ENCODE measurements at places on chromosomes 4 and X.

DNA sequence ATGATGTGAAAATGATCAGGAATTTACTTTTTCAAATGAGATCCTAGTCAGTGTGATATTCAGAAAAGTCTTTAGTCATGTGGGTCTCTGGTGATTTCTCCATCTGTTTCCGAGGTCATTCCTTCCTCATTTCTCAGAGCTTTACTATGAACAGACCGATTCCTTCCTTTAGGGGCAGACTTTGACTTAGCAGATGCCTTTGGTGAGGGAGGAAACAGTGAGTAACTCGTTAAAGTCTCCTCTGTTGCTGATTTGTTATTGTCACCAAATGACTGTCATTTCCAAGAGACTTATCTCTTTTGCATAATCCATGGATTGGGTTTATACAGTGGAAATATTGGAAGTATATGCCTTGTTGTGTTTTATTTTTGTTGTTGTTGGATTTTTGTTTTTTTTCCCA is 76.2 kb upstream of the CD99 start:
- DNase-seq, result no peak

GRCh38 chr4:25013756-25014661 is 16.7 kb downstream of the LGI2 start:
- no peak for DNase-seq

- DNase-seq, result no peak
Measured at GRCh38 chr4:186144946-186145569, 40.6 kb downstream of the FAM149A start.

- no peak for DNase-seq
Measured at GRCh38 chr4:177487977-177488376, 45.7 kb upstream of the AGA start.

GRCh38 chrX:7050271-7050670 is 97.2 kb upstream of the STS start:
- DNase-seq, result no peak

DNA sequence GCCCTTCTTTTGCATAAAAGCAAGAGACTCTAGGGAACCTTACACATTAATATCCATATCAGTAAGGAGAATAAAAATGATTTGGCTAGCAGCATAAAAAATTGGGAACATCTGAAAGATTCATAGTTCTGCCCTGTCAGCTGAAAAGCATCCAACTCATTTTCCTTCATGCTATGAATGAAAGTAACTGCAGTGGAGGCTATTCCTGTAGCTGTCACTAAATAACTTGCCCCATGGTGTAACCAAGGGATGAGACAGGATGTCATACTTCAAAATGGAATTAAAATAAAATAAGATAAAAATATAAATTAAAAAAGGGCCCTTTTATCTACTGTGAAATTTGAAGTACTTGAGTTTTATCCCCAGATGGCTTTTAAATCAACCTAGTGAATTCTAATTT is 878.8 kb downstream of the C4orf33 start:
- DNase-seq, result no peak

DNA sequence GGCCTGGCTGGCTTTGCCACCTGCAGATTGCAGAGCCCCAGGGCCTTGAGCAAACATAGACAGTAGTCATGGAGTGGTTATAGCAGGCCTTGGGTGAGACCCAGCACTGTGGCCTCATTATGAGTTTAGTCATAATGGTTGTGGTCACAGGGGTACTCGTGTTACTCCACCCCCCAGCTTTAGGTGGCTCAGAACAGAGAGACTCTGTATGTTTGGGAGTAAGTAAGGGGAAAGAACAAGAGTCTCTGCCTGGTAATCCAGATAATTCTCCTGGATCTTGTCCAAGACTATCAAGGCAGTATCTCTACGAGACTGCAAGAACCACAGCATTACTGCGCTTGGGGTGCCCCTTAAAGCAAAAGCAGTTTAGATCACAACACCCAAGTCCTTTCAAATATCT is 62.3 kb upstream of the SCRG1 start:
- DNase-seq, result no peak

All from NCI-H187 treated with DMSO at 0.1 percent for 48 hours (cell line).